ENCODE measurements at places on chromosomes 4 and X.
A peak's percentile ranks its signal among the peaks of the same experiment; 100 is the strongest.

GRCh38 chr4:113404841-113405240 is 355.4 kb downstream of the ANK2 start:
- no peak for DNase-seq

- DNase-seq: peak; percentile 25
These were observed 233.2 kb downstream of the PTTG2 start for GRCh38 chr4:38193236-38193863.

GRCh38 chr4:147638942-147639341 is 21.7 kb downstream of the TMEM184C start:
- DNase-seq: no peak

DNA sequence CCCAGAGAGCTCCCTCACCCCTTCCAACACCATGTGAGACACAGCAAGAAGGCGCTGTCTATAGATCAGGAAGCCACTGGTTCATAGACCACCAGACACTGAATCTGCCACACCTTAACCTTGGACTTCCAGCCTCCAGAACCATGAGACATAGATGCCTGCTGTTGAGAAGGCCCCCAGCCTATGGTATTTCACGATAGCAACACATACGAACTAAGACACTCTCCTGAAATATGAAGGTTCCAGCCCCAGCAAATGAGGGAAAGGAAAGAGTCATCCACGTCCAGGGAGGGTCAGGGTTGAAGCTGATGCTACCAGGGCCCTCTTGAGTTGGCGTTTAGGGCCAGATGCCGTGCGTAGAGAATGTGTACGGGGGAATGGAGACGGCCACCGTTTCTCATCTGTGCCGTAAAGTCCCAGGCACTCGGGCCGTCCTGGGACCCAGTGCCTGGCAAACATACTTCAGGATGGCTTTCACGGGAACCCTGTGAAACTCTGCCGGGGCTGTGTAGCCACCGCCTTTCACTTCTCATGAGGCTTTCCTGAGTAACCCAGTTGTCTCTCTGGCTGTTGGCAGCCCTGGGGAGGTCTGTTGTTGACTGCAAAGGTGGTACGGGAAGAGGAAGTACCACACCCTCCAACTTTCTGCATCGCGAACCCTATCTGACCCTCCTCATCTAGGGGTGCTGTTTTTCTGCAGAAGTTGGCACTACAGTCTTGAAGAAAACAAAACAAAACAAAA is 17.7 kb upstream of the P2RY8 start:
- DNase-seq: peak; percentile 39

GRCh38 chr4:123462007-123462406 is 65.4 kb downstream of the SPRY1 start:
- DNase-seq: no peak

DNA sequence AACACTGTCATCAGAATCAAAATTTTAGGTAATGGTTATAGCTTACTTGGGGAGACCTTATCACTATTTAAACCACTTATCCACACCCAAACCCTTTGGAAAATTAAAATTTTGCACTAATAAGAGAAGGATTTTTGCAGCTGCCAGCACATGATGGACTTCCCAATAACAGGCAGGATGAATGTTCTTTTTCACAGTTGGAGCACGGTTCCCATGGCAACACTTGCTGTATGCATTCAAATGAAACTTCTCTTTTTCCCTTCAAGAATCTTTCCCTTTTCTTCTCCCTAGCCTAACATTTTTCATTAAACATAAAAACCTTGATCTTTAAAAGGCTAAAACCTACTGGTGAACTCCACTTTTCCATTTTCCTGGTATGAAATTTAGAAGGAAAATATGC is 768.2 kb downstream of the KCTD8 start:
- no peak for DNase-seq

Measured in NB4 (cell line).